ENCODE measurements at places on chromosomes 11 and 22.

DNA sequence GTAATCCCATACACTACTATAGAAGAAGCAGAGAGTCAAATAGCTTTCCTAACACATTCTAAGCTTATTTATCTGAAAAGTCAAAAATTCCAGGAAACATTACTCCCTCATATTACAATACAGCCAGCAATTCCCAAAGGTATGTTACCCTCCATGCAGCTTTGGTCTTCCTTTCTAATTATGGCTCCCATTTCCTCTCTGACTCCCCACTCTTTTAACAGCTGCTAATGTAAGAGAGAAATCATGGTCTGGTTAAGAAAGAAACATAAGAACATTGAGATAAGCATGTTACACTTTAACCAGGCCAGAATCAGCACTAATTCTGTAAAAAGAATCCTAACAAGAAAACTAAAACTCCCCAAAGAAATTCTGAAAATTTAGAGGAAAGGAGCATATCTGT, 6.8 kb downstream of the PPP2R1B start:
- no peak for DNase-seq

DNA sequence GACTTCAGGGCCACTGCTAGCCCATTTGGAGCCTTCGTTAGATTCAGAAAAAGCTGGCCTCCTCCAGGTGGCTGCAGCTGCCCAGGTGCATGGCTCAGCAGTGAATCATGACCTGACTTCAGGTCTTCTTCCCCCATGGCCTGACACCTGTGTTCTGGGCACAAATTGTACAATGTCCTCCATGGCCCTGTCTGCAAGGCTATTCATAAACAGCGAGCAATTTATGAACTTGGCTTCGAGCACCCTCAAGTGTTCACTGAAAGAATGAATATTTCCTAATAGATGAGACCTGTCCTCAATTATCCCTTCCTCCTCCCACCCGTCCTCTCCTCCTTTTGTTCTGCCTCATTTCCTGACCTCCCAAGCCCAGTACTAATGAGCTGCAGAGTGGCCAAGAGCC, 12.2 kb upstream of the VPS37C start:
- no peak for DNase-seq

DNA sequence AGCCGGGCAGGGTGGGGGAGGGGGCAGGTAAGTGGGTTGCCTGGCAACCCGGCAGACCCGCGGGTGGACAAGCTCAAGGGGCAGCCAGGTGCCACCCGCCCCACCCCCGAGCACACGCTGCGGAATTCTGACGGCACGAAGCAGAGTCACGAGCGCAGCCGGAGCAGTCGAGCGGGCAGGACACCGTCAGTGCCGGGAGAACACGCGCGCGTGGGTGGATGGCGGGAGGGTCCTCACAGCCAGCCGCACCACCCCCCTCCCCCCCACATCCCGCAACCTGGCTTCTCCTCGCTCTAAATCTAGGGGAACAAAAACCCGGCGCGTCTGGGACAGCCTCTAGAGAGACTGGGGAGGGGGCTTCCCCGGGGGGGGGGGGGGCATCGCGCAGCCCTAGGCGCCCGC, 133.1 kb upstream of the HSD17B12 start:
- DNase-seq, result no peak

- no peak for DNase-seq
Observed at GRCh38 chr22:42937164-42937843, 77.6 kb downstream of the PACSIN2 start.

- no peak for DNase-seq
Observed at GRCh38 chr22:19448076-19448607, 631 bp upstream of the C22orf39 start.

- no peak for DNase-seq
Observed at GRCh38 chr11:19660076-19660475, 52.6 kb upstream of the NAV2 start.

DNA sequence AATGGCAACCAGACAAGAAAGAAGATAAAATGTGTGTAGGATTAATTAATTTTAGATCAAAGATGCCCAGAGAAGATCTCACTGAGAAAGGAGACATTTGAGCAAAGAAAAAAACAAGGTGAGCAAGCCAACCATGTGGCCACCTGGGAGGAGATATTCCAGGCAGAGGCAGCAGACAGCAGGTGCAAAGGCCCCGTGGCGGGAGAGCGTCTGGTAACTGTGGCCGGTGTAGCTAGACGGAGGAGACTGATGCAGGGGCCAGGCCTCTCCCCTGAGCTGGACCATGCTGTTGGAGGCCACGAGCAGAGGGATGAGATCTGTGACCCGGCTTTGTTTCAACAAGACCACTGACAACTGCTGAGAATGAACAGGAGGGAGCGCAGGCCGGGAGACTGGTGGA, 23.6 kb downstream of the NECTIN1 start:
- DNase-seq, result no peak

Data from cerebellar nuclear complex (tissue), 1 donor.